Bronchus fibroblast of lung (primary cell): ENCODE measurements at places on chromosomes 2 and 18. TPM values are rescaled to one million over a fixed set of nuclear protein-coding genes. Genes with fewer than 3 reads are reported as not detected.

Gene ESPNL
- 5.2 and 6.4 TPM in 2 replicates for total RNA-seq

Gene STARD6
- total RNA-seq = 0.15 and 0.34 TPM in 2 replicates

Gene GCC2
- total RNA-seq = 4.0 and 5.4 TPM in 2 replicates

Gene REG1B
- not detected in 2 replicates for total RNA-seq

Gene CXCR2
- not detected in 2 replicates for total RNA-seq

Gene ONECUT2
- total RNA-seq = under 0.01 TPM in 2 replicates
